Esophagus squamous epithelium (tissue), 5 donors: ENCODE measurements at places on chromosomes 12 and 14.

GRCh38 chr12:66072566-66072965, 58.0 kb downstream of the LLPH start:
- DNase-seq: no peak

DNA sequence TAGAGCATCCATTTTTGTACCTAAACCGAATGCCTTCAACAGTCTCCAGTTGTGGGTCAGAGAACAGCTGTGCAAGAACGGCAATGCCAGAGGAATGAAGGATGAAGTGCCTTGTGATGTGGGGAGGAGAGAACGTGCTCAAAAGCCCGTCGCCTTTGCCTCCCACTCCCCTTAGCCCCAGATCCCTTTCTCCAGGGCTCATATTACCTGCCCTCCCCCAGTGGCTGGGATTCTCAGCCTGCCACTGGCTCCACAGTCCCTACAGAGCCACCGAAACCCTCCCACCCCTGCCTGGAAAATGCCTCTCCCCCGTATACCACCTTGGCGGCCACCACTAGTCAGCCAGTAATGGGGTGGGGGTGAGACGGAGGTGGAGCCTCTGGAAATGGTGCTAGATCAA, 158.5 kb downstream of the ZFP36L1 start:
- no peak for DNase-seq

- DNase-seq: no peak
Measured at GRCh38 chr14:31966896-31967668, 110.0 kb upstream of the ARHGAP5 start.

DNA sequence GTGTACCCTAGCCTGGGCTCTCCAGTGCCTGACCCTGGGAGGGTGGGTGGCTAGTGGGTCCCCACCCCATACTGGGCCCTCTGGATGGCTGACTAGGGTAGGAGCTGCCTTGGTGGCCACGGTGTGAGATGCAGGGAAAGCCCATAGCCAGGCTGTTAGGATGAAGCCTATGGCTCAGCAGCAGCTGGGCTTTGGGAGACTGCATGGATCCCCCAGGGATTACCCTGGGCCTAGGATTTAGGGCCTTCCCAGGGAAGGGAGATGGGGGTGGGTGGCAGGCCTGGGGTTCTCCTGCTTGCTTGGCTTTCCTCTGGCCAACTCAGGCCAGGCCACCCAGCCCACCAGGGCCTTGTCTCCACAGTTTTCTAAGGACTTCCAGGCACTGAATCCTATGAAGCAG, 6.3 kb downstream of the GSTZ1 start:
- DNase-seq: no peak

DNA sequence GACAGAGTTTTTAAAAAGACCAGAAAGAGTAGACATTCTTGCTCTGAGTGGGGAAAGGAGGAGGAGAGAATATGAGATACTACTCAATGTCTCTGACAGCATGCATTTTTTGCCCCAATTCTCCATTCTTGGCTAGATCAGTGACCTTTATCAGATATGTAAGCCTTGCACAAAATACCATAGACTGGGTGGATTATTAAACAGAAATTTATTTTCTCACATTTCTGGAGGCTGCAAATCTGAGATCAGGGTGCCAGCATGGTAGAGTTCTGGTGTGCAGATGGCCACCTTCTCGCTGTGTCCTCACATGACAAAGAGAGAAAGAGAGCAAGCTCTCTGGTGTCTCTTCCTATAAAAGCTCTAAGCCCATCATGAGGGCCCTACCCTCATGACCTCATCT, 38.6 kb downstream of the ANKS1B start:
- no peak for DNase-seq
